ENCODE measurements at places on chromosomes 13 and 19.

DNA sequence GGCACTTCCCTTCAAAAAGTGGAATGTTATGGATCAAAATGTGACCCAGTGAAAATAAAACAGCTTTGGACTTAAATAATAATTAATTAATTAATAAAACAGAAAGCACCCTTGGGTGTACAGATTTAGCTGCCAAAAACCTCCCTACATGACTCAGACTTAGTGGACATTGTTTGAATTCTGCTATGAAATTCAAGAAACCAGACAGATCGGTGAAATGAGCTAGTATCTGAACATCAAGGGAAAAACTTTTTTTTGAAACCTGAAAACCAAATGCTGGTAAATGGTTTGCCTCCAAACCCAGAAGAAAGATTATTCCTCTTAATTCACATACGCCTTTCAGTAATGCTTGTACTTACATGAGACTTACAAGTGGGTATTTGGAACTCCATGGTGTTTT lies 33.5 kb downstream of the SOX21 start:
- no peak for DNase-seq

GRCh38 chr13:87122551-87122950 lies 548.6 kb upstream of the SLITRK5 start:
- DNase-seq: no peak

DNA sequence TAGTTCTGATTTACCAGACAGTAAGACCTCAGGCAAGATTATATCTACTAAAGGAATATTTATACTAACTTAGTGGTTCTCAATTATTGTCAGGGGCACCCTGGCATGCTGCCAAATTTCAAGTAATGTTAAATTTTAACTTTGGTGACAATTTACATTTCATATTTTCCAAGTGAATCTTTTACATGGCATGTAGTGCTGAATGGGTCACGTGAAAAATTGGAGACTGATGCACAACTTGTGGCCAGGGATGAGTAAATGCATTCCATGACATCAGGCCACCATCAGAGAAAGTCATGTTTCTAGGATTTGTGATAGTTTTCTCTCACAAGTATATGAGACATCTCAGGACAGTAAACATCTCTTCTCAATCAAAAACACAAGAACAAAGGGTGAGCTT lies 202.6 kb upstream of the SOX21 start:
- DNase-seq: no peak

DNA sequence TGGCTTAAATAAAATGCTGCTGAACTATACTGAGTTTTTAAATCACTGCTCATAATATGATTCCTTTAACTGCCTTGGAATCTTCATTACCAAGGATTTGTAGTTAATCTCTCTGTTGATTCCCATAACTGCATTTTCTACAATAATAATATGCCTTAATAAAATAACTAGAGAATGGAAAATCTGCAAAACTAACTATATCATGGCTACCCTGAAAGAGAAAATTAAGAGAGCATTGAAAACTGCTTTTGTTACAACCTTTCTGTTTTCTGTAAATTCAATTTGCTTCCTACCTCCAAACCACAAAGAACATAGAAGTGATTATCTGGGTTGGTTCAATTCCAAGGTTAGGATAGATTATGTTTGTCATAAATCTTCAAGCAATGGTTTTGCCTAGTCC lies 202.8 kb upstream of the ATXN8OS start:
- no peak for DNase-seq

GRCh38 chr19:33557720-33558119 lies 36.1 kb upstream of the PEPD start:
- DNase-seq: no peak

All from activated CD4-positive, CD25-positive, alpha-beta regulatory T cell treated with anti-CD3 and anti-CD28 coated beads, Interleukin-2, amount 50 U/mL, for 16 hours (primary cell).